Hepatocyte (in vitro differentiated cells): ENCODE measurements at places on chromosomes 16 and 17. TPM values are rescaled to one million over a fixed set of nuclear protein-coding genes. Genes with fewer than 3 reads are reported as not detected.

The CTRB1 gene
- not detected in 2 replicates for total RNA-seq

The EVPLL gene
- total RNA-seq = not detected in 2 replicates

The CDK5R1 gene
- 1.1 and 1.3 TPM in 2 replicates for total RNA-seq

The ITGB3 gene
- 1.4 TPM in 2 replicates for total RNA-seq

The TM4SF5 gene
- 16.7 and 20.8 TPM in 2 replicates for total RNA-seq

DNA sequence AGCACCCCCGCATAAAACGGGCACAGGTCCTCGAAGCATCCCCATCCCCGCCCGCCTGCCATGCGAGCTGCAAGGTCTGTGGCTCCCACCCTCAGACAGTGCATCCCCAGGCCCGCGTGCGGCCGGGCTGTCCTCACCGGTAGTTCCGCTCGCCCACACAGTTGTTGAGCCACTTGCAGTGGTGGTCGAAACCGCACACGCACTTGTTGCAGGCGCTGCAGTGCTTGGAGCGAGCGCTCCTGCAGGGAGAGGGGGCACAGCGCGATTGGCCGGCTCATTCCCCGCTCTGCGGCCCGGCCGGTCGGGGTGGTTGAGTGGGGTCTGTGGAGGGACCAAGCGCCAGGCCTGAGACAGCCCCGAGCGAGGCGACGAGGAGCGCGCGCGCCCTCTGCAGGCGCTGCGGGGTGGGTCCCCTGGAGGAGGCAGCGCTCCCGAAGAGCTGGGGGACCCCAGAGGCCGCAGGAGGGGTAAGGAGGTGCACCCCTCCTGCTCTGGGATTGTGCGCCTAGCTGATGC is 6.0 kb upstream of the TPPP3 start:
- peak; percentile 72 for DNase-seq
- no peak overlapping the region for H3K4me3 ChIP-seq
- no peak overlapping the region for H3K27ac ChIP-seq

- no peak overlapping the region for H3K27ac ChIP-seq
- no peak for DNase-seq
- peaks cover 8% of the 10 kb centered on the region for H3K27me3 ChIP-seq
- no peaks in the 10 kb centered on the region for H3K36me3 ChIP-seq
- H3K4me1 ChIP-seq = peaks cover 16% of the 10 kb centered on the region
Measured at GRCh38 chr16:54654429-54654828, 276.2 kb upstream of the IRX5 start.

DNA sequence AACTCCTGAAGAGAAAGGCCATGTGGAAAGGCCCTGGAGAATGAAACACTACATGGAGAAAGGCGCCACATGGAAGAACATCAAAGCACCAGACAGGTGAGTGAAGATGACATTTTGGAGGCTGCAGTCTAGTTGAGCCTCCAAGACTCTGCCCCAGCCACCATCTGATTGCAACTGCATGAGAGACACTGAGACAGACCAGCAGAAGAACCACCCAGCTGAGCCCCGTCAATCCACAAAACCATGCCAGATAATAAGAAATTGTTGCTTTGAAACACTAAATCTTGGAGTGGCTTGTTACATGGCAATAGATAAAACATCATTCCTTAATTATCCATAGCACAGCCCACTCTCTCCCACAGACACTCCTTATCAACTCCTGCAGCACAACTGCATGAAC is 4.8 kb downstream of the GAS7 start:
- no peak overlapping the region for H3K4me3 ChIP-seq
- peaks cover 4% of the 10 kb centered on the region for H3K27me3 ChIP-seq
- no peaks in the 10 kb centered on the region for H3K36me3 ChIP-seq
- peaks cover 6% of the 10 kb centered on the region for H3K4me1 ChIP-seq
